ENCODE measurements at places on chromosomes 11 and 22.

DNA sequence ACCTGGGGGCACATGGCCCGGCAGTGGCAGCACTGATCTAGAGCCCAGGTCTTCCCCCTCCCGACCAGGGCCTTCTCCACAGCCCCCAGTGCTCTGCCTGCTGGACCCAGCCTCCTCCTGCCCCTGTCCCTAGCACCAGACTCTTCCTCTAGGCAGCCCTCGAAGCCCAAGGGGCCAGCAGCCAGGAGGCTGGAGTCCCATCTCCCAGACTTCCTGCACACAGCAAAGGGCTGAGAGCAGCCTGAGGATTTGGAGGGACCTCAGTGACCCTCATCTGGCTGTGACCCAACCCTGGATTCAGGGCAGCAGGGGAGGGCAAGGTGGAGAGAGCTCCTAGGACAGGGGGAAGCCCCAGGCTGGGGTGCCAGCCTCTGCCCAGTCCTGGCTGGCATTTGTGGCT is 3.0 kb downstream of the RHOD start:
- DNase-seq = no peak

DNA sequence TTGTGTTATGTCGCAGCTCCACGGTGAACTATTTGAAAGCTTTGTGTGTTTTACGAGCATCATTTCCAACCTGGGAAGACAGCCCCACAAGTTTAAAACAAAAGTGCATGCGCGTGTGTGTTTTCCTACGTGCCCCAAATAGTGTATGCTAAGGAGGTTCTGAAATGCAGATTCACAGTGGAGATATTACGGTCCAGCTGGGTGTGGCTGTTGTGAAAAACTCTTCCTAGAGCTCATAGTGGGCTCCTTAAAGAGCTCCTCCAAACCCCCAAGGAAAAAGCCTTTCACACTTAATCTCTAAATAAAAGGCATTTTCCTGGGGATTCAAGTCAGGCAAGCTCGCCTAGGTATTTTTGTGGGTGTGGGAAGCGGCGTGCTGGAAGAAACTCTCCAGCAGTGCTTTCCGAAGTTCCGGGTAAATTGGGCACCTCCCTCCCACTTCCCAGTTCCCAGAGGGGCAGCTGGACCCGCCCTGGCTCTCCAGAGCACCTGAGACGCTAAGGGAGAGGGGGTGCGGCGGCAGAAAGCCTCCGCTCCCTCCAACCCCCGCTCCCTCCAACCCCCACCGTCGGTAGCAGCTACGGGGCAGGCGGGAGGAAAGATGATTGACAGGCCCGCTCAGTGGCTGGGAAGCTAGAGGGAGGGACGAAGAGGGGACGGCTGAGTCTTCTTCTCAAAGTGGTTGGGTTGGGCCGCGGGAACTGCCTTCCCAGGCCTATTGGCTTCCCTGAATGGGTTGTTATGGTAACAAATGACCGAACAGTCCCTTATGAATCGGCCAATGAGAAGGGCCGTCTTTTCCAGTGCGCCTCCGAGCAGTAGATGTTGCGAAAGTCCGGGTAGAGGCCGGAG is 561 bp upstream of the PCF11 start:
- peak; percentile 100 for DNase-seq

DNA sequence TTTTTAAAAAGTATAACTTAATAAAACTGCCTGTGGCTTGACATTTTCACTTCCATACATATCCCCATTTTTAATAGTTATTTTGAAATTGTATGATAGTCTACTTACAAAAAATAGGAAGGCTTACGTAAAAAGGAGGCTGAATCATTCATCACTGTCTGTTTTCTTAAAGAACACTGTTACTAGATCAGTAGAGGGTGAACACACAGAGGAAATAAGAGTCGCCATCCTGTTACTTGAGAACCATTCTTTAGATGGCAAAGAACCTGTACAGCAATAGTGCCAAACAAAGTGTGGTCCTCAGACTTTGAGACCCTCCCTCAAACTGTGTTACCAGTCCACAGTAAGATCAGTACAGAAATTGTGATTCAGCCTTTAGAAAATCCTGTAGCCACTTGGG is 180.7 kb downstream of the PGR start:
- no peak for DNase-seq

DNA sequence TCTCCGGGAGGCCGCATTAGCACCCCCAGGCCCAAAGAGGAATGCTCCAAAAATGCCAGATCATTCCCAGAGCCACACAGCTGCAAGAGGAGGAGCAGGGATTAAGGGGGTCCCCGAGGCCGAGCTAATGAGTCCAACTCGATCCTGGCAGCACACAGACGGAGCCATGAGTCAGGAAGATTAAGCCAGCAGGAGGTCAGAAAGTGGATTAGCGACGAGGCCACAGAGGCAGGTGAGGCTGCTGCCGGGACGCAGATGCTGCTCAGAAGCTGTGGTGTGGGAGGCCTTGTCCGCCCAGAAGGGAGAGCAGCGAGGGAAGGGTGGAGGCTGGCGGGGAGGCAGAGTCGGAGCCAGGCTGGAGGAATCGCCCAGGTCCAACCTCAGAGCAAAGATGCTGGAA is 120.5 kb downstream of the SHANK2 start:
- DNase-seq = no peak

DNA sequence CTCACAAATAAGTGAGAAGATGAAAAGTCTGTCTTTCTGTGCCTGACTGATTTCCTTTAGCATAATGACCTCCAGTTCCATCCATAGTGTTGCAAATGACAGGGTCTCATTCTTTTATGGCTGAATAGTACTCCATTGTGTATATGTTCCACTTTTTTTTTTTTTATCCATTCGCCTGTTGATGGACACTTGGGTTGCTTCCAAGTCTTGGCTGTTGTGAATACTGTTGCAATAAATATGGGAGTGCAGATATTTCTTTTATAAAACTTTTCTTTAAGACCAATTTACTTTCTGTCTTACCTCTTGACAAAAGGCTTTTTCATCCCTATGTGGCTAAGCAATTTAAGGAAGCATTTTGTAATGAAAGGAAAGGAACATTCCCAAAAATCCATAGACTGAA is 104.6 kb downstream of the MUC15 start:
- no peak for DNase-seq

- DNase-seq = no peak
Measured at GRCh38 chr11:69241075-69241740, 52.7 kb upstream of the MYEOV start.

DNA sequence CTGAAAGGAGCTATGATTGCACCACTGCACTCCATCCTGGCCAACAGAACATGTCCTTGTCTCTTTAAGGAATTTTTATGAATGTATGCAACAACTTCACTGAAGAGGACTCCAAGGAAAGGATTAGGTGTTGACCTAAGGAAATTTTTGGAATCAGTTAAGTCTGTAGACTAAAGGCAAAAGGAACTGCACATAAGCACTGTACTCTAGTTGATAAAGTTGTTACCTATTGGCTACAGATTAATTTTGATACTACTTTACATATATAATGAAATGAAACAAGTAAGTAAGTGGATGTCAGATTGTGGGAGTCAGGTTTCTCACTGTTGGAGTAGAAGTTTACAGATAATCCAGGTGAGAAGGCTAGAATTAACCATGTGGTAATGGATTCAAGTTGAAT is 36.5 kb downstream of the TUG1 start:
- DNase-seq = no peak

- DNase-seq = no peak
Measured at GRCh38 chr11:29750392-29750791, 266.4 kb downstream of the KCNA4 start.

DNA sequence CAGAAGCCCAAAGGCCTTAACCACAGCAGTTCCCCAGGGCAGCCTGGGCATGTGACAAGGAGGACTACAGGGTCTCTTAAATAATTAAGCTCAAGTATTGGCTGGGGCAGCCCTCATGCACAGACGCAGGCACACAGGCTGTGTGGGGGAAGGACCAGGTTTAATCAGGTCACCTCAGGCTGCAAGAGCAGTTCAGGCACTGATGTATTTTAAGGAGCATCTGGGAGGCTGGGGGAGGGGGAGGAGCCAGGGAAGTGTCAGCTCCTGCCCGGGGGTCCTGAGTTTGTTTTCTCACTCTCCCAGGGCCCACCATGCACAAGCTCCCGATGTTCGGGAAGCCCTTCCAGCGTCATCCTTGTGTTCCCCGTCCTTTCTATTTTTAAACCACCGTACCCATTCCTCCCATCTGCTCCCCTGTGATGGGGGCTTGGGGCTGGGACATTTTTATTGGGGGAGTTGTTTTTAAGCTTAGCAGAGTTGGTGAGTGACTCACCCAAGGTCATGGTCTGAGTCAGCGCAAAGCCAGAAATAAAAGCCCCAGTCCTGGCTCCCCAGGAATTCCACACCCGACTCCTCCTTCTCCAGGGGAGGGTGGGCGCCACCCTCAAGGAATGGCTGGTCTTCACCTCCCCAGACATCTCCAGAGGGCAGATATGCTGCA is 2.4 kb downstream of the CSDC2 start:
- DNase-seq = peak; percentile 89

- DNase-seq = no peak
Measured at GRCh38 chr22:38163844-38164550, 17.6 kb downstream of the PLA2G6 start.

GRCh38 chr11:95792200-95792599 is 1.9 kb downstream of the CEP57 start:
- no peak for DNase-seq

GRCh38 chr11:66894141-66894540 is 37.3 kb downstream of the LRFN4 start:
- no peak for DNase-seq

- peak; percentile 80 for DNase-seq
Measured at GRCh38 chr22:22156716-22157347, 87.8 kb upstream of the VPREB1 start.

- peak; percentile 93 for DNase-seq
Measured at GRCh38 chr11:86798988-86799387, 1.4 kb upstream of the PRSS23 start.

- no peak for DNase-seq
Measured at GRCh38 chr11:1890856-1891830, 552 bp downstream of the PRR33 start.

- no peak for DNase-seq
Measured at GRCh38 chr11:44622190-44622650, 56.8 kb downstream of the CD82 start.

DNA sequence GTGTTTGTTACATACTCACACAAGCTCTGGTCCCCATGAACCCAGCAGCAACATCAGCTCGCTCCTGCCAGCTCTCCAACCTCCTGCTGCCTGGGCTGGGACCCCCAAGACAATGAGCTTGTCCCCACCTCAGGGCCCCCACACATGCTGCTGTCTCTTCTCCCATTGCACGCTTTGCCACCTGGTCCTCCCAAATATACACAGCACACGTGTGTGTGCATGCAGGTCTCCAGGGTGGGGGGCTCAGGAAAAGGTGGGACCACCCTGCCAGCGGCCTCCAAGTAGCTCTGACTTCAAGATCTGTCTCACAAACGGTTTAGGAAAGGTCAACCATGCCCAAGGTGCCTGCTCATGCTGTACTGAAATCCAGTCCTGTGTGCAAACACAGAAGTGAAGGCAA is 68.1 kb upstream of the CCND1 start:
- no peak for DNase-seq

- no peak for DNase-seq
Measured at GRCh38 chr11:31422703-31423102, 53.0 kb downstream of the DNAJC24 start.

- DNase-seq = no peak
Measured at GRCh38 chr22:40405178-40406062, 35.0 kb downstream of the SGSM3 start.

GRCh38 chr22:32340411-32340810 is 17.3 kb upstream of the RFPL3 start:
- no peak for DNase-seq

GRCh38 chr11:34208266-34209135 is 103.1 kb downstream of the NAT10 start:
- peak; percentile 53 for DNase-seq

DNA sequence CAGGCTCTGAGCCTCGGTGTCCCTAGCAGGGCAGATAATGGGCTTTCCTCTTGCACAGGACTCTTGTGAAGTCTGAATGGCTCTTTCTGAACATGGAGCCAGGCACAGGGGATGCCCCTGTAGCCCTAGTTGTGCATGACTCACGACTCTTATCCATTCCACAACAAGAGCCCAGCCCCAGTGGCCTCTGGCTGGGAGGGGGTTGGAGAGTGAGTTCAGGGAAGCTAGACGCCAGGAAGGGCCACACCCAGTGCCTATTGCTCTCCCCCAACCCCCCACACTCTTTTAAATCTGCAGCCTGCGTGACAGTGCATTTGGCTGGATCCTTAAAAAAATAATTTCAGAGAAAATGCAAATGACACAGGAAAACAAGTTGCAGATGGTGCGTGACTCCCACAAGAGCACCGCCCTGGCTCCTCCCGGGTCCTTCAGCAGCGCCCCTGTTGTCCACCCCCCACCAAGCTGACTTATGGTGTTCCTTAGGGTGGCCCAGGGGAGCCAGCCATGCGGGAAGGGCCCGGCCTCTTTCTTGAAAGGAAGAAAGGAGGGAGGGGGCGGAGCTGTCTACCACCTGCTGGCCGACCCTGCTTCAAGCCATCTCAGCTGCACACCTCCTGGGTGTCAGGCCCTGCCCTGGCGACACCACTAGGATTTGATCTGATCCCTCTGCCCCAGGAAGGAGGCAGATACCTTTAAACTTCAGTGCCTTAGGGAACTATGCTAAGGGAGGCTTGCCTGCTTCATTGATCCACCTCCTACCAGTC is 74.7 kb downstream of the MN1 start:
- DNase-seq = peak; percentile 72

DNA sequence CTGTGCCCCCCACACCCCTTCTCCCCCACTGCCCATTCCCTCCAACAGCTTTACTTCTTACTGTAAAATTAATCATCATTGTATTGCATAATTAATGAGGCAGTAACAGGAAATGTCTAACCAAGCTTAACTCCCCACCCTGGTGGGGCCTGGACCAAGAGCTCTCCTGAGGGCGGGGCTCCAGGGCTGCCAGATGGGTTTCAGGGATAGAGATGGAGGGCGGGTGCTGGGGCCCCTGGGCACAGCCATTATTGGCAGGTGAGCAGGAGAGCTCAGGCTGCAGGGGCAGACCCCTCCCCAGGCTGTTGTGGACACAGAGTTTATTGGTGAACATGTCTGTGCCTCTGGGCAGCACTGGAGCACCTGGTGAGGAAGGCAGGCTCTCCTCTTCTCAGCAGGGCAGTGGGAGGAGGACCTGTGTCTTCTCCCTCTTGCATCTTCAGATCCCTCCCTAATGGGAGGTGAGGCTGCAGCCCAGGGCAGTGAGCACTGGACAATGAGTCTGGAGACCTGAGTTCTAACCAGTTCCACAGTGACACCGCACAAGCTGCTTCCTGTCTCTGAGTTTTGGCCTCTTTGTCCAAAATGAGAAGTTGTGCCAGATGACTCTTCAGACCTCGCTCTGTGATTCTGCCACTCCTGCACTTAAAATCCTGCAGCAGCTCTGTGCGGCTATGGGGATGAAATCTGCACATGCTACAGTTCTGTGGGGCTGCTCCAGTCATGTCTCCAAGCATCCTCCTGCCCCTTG is 233.3 kb downstream of the CEP164 start:
- no peak for DNase-seq

- DNase-seq = peak; percentile 89
Measured at GRCh38 chr11:88246696-88247095, 71.5 kb upstream of the RAB38 start.
